ENCODE measurements at places on chromosomes 3 and 15.

GRCh38 chr3:140315955-140316354 lies 361.9 kb upstream of the TRIM42 start:
- DNase-seq = no peak

GRCh38 chr3:169575381-169575780 lies 88.1 kb downstream of the MECOM start:
- peak; percentile 8 for DNase-seq

DNA sequence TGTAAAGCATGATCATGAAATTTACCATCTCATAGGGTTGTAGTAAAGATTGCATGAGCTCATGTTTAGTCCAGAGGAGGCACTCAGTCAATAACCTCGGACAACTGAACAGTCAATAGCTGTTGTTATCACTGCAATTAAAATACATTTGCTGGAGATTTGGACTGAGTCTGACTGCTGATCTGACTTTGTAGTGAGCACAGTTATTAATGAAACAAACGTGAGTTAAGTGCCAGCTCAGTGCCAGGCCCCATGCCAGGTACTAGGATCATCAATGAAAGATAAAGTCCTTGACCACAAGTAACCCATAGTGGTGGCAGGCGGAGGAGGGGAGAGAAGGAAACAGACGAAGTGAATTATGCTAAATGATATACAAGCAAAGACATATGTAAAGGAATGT lies 43.7 kb upstream of the PRICKLE2 start:
- no peak for DNase-seq

DNA sequence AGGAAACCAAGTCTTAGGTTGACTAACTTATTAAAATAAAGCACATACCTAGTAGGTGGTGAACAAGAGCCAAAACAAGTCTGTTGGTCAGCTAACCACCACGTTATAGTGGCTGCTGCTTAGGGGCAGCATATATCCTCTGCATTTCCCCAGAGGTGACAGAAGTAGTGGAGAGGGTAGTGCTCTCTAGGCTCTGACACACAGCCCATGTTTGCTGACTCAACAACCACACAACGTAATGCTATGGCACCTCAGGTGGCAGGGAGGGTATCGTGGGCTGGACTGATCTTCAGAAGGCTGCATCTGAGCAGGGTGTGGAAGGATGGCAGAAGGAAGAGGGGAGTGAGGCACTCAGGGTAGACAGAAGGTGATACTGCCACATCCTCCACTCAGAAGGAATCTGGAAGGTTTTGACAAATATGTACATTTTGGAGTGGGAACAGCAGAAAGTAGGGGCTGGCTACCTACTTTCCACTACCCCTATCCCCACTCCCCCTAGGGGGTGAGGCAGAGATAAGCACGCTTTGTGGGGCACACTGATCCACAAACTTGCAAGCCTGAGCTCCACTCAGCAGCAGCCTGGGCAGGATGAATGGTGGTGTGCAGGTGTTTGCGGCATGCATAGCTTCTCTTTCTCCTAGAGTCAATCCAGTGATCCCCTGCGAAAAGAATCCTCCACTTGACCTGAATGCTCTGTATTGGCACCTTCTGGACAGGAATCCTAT lies 178.1 kb downstream of the RORA start:
- DNase-seq = no peak

- DNase-seq = peak; percentile 44
Observed at GRCh38 chr3:134059671-134060560, 30.2 kb upstream of the SLCO2A1 start.

- peak; percentile 79 for DNase-seq
Observed at GRCh38 chr15:100766243-100767000, 113.2 kb upstream of the ALDH1A3 start.

DNA sequence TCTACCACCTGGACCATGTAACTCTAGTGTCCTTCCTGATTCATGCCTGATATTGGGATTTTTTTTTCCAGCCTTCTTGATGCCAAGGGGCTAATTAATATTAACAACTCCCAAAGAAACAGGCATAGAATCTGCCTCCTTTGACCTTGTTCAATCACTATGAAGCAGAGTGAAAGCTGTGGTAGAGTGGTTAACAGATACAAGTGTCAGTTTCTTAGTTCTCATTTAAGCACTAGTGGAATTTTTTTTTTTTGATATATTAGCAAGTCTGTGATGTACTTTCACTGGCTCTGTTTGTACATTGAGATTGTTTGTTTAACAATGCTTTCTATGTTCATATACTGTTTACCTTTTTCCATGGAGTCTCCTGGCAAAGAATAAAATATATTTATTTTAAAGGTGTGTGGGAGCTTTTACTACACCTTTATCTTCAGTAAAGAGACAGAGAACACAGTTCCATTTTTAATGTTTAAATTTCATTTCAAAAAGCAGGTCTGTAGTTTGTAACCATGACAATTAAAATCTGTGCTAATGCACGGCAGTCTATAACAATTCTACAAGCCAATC lies 67.1 kb downstream of the TOP2B start:
- no peak for DNase-seq

DNA sequence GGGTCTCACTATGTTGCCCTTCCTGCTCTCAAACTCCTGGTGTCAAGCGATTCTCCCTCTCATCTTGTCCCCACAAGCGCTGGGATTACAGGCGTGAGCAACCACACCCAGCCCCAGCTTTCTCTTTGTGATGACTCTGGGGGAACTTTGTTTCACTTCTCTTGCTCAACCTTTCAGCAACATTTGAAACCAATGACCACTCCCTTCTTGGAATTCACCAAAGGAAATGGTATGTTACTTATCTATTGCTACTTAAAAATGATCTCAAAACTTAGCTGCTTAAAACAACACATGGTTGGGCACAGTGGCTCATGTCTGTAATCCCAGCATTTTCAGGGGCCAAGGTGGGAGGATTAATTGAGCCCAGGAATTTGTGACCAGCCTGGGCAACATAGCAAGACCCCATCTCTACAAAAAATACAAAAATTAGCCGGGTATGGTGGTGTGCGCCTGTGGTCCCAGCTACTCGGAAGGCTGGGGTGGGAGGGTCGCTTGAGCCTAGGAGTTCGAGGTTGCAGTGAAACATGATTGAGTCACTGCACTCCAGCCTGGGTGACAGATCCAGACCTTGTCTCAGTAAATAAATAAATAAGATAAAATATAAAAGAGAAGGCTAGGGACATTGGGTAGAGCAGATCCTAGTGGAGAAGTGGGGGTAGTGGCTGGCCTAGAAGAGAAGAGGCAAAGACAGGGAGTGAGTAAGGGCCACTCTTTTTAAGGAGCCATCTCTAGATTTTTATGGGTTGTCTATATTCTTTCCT lies 10.3 kb upstream of the COPG1 start:
- peak; percentile 25 for DNase-seq

DNA sequence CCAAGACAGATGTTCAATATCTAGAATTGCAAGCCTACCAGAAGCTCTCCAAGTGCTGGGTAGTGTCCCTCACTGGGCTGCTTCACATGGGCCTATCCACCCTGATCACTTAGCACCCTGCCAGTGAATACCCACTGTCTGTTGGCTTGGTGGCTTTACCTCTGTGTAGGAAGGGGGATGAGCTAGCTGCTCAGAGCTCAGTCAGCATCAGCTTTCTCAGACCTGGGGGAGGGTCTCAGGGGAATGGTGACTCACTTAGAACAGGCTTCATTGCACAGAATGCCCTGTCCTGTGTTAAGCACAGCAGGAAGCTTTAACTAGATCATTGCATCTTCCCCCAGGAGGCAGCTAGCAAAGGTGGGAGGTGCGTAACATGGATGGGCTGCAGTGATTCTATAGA lies 209.8 kb downstream of the PDCD6IP start:
- DNase-seq = peak; percentile 92

- DNase-seq = peak; percentile 71
Observed at GRCh38 chr3:71168121-71168721, 415.3 kb downstream of the FOXP1 start.

DNA sequence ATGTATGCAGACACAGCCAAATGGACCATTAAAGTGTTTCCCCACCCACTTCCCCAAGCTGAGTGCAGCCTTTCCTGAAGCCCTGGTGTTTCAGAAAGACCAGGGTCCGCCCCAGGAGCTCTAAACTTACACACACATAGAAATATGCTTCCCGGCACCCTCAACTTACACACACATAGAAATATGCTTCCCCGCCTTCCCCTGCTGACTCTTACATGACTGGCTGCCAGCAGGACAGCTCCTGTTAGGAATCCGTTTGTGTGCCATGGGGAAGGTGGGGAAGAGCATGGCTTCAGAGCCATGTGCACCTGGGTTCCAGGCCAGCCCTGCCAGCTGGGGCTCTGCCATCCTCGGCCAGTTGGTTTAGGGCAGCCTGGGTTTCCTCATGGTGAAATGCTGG lies 3.6 kb downstream of the CLEC3B start:
- DNase-seq = peak; percentile 83

DNA sequence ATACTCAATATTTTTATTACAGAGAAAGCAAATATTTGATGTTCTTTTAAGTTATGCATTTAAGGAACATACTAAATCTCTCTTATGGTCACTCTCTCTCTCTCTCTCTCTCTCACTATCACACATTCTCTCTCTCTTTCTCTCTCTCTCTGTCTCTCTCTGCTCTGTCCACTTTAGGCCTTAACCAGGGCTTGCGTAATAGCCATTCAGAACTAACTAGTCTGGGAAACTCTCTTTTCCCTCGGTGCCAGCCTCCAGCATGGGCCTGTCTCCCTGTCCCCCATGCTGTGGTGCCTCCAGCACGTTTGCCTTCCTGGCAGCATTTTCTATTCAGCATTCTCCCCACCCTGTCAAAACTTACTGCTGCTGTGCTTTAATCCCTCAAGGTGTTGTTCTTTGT lies 389.7 kb downstream of the ROBO1 start:
- DNase-seq = no peak

- DNase-seq = peak; percentile 61
Observed at GRCh38 chr3:174125267-174125824, 727.8 kb downstream of the NLGN1 start.

- DNase-seq = no peak
Observed at GRCh38 chr15:61879219-61879618, 181.0 kb downstream of the VPS13C start.

GRCh38 chr15:86912661-86913060 lies 833.0 kb downstream of the AGBL1 start:
- peak; percentile 4 for DNase-seq

DNA sequence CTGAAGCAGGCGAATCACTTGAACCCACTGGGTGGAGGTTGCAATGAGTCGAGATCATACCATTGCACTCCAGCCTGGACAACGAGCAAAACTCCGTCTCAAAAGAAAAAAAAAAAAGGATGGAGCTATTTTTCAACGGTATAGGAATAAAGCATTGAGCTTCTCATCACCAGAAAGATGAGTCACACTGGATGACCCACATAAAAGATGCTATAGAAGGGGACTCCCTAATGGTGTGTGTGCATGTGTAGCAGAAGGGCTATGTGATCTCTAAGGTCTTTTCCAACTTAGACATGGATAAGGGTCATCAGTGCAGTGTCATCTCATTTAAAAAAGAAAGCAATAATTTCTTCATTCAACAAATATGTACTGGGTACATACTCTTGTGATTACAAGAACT lies 476.0 kb downstream of the MFSD1 start:
- no peak for DNase-seq

DNA sequence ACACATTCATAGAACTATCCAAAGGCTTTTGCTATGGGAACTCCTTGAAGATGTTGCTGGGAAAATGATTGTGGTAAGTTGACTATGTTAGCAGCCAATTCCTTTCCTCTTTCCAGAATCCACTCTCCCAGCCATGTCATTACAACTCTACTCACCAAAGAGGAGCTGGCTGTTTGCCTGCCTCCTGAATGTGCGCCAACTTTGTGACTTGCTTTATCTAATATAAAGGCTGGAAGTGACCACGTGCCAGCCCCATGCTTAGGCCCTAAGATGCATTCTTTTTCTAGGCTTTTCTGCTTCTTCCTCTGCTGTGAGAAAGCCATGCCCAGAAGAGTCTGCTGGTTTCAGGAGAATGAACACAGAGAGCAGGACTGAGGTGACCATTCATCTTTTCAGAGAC lies 182.2 kb downstream of the GABRB3 start:
- peak; percentile 8 for DNase-seq

DNA sequence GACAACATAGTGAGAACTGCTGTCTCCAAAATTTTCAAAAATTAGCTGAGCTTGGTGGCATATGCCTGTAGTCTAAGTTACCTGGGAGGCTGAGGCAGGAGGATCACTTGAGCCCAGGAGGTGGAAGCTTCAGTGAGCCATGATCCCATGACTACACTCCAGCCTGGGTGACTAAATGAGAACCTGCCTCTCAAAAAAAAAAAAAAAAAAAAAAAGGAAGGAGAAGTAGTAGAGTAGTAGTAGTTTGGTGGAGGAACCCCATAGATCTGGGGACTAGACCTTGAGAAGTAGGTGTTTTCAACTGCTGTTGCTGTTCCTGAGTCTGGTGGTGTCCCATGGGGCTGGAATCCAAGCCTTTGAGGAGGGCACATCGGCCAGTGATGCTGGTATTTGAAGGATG lies 38.4 kb upstream of the UBE2E2 start:
- DNase-seq = no peak

GRCh38 chr15:31511707-31512310 lies 185.2 kb downstream of the KLF13 start:
- DNase-seq = no peak

DNA sequence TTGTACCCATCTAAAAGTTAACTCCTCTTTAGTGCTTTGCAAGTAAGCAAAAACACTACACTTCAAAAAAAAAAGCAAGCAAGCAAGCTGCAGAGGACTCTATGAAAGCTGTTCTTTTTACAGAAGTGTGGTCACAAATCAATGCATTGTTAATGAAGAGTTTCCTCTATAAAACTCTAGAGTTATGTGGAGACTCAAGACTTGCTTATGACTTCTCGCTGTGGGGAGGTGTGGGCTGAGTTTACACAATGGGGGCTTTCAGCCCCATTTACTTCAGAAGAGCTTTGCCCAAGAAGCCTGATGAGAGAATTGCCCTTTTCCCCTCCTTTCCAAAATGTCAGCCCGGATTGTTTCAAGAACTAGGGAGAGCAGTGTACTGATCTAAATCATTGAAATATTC lies 144.4 kb downstream of the IGSF11 start:
- no peak for DNase-seq

DNA sequence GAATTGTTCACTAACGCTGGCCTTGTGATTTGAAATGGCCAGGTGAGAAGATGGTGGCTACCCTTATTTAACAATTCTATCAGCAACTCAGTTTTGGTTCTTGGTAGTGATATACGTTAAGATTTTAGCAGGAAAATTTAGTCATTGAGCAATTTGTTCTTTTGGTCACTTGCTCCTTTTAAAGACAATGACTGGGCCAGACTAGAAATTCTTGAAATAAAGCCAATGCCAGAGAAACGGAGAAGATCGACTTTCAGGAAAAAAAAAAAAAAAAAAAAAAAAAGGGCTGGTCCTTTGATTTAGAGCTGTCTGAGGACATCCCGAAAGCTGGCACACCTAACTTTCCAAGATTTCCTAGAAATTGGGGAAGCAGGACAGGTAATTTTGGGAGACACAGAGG lies 178.5 kb downstream of the FNDC3B start:
- DNase-seq = peak; percentile 36

DNA sequence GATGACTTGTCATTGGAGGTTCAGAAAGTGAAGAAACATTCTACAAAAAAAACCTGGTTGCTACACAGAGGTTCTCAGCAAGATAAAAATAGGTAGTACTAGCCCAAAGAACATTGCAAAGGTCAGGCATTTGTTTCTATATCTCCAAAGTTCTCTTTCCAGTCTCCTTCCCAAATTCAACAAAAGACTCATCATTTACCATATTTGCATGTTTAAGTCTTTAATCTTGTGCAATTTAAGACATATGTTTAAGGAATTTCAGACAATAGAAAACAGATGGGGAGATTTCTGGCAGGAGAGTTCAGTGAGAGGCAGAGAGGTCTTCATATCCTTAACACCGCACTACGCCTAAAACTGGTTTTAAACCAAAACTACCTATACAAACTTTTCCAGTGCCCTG lies 173.8 kb upstream of the THBS1 start:
- peak; percentile 90 for DNase-seq

GRCh38 chr15:42576776-42577175 lies 1.4 kb downstream of the STARD9 start:
- DNase-seq = no peak

All from fibroblast of skin of right biceps (primary cell).